ENCODE measurements at places on chromosomes 16 and 17.

- no peak for DNase-seq
Measured at GRCh38 chr17:50093807-50094206, 1.3 kb upstream of the PDK2 start.

DNA sequence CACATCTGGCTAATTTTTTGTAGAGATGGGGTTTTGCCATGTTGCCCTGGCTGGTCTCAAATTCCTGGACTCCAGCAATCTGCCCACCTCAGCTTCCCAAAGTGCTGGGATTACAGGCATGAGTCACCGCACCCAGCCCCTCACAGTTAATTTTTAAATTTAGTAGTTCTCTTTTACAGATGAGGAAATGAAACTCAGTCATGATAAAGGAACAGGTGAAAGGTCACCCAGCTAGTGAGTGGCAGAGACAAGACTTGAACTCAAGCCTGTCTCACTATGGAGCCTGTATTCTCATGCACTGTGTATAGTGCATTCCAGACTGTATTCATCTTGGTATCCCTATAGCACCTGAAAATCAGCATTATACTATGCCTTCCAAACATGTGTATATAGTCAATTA lies 77.1 kb upstream of the WSB1 start:
- DNase-seq = no peak

GRCh38 chr16:49181791-49182518 lies 99.7 kb downstream of the CBLN1 start:
- no peak for DNase-seq

GRCh38 chr17:57739402-57740234 lies 5.5 kb downstream of the CCDC182 start:
- no peak for DNase-seq

DNA sequence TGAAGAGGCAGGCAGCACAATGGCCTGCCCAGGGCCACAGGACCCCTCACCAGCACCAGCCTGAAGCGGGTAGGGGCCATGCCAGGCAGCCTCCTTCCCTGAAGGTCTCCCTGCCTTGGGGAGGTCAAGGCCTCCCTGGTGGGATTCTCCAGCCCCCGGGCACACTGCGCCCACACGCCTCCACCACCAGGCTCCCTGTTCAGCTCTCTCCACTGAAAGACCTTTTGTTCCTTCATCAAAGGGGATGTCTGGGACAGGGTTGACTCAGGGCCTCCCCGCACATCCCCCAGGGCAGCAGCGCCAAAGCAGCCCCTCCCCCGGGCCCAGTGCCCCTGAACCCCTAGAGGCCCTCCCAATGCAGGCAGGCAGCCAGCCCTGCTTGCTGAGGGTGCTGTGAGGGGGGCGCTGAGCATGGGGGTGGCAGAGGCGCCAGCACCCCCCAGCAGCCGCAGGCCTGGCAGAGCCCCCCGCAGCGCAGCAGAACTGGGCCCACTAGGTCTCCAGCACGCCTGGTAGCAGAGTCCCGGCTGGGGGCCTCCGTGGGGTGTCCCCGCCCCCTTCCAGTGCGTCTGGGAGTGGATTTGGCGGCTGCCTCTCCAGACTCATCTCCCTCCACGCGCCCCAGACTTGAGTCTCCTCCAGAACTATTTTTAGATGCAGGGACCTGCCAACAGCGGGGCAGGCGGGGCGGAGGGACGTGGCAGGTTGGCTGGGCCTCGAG lies 13.1 kb downstream of the BCAR1 start:
- DNase-seq = no peak

DNA sequence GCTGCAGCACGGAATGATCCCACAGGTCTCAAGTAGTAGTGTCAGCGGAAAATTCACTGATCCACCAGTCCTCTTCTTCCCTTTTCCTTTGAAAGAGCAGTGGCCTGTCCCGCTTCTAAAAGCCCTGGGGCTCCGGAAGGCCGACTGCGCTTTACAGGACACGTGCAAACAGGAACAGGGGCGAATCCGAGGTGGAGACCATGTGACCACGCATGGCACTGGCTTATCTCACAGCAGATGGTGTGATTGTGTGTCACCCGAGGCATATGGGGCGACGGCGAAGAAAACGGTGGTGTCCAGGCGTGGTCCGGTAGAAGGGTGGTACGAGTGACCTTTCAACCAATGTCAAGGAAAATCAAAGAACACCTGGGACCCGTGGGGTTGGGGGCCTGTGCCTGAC lies 12.0 kb upstream of the KCNJ18 start:
- DNase-seq = no peak

DNA sequence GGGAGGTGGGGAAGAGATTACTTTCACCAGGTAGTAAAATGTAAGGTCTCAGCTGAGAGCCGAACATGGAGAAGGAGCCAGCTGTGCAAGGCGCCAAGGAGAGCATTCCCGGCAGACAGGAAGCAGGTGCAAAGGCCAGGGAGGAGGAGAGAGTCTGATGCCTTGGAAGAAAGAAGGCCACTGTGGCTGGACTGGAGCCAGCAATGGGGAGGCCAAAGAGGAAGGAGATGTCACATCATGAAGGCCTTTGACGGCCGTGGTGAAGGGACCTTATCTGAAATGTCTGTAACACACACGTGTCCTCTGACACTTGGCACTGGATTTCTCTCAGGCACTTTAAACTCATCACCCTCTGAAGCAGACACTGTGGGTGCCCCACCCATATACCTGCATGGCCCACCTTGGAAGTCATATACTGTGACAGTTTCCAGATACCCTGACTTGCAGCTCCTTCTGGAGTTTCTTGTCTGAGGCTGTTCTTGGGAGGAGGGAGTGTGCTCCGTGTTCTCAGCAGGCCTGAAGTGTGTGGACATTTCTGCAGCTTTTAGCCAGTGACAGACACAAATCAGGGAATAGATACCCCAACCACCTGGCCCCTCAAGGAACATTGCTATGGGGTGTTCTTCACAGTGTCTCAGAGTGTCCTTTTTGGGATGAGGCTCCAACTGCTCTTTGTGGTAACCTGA lies 1.9 kb upstream of the SLC5A2 start:
- no peak for DNase-seq

- no peak for DNase-seq
Measured at GRCh38 chr17:69878661-69879060, 196.4 kb upstream of the KCNJ16 start.

- DNase-seq = no peak
Measured at GRCh38 chr17:52128721-52129120, 29.8 kb downstream of the CA10 start.

DNA sequence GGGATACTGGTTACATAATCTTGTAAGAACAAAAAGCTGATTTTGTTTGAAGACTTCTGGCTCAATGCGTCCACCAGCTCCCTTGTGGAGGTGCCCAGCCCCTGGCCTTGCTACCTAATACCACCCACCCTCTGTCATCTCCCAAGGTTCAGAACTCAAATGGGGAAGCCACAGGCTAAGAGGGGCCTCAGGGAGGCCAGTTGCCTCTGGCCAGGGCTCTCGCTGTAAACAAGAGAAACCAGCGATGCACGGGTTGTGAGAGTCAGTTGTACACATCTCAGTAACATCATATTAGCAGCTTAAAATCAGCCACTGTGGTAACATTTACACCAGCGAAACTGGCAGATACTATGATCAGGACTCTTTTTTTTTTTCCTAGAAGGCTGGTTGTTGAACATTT lies 6.0 kb downstream of the TEKT5 start:
- no peak for DNase-seq

- peak; percentile 70 for DNase-seq
Measured at GRCh38 chr16:11251525-11252481, 4.2 kb downstream of the SOCS1 start.

- no peak for DNase-seq
Measured at GRCh38 chr16:89687092-89687940, 827 bp downstream of the CDK10 start.

DNA sequence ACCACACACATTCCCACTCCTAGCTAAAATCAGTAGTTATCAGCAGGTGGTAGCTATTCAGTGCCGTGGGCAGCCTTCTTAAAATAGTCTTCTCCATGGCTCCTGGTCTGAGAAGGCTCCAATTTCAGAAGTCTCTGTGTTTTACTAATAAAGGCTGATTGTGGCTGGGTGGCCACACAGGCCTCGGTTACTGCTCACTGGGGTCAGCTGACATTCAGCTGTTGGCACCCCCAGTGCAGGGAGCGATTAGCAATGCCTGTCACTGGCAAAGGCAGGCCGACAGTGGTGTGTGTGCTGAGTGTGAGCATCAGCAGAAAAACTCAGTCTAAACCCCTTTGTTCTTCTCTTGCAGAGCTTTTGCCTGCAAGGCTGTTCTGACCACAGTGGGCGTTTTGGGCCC lies 16.6 kb upstream of the DBNDD1 start:
- DNase-seq = no peak

DNA sequence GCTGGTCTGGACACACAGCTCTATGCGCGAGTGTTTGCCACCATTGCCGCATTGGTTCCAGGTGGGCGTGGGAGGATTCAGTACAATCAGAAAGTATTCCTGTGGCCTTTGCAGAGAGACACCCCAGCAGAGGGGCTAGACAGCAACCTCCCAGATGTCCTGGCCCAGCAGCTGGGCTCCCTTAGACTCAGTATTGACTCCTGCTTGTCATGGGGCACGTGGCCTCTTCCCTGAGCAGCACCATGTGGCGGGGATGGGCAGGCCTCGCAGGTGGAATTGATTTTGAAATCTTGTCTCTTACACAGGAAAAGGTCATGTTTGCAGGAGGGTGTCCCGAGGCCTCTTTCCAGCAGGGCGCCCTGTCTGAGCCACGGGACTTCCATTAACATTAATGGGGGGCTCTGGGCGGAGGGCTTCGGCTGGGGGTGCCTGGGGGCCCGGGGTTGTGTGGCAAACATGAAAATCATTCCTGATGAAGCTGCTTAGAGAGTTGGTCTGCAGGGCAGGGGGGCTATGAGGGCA lies 96.4 kb downstream of the C16orf78 start:
- no peak for DNase-seq

GRCh38 chr16:10760858-10761257 lies 17.2 kb downstream of the NUBP1 start:
- no peak for DNase-seq

GRCh38 chr17:41315814-41316445 lies 420 bp upstream of the KRTAP17-1 start:
- DNase-seq = no peak

- no peak for DNase-seq
Measured at GRCh38 chr17:82665891-82666290, 17.6 kb upstream of the WDR45B start.

DNA sequence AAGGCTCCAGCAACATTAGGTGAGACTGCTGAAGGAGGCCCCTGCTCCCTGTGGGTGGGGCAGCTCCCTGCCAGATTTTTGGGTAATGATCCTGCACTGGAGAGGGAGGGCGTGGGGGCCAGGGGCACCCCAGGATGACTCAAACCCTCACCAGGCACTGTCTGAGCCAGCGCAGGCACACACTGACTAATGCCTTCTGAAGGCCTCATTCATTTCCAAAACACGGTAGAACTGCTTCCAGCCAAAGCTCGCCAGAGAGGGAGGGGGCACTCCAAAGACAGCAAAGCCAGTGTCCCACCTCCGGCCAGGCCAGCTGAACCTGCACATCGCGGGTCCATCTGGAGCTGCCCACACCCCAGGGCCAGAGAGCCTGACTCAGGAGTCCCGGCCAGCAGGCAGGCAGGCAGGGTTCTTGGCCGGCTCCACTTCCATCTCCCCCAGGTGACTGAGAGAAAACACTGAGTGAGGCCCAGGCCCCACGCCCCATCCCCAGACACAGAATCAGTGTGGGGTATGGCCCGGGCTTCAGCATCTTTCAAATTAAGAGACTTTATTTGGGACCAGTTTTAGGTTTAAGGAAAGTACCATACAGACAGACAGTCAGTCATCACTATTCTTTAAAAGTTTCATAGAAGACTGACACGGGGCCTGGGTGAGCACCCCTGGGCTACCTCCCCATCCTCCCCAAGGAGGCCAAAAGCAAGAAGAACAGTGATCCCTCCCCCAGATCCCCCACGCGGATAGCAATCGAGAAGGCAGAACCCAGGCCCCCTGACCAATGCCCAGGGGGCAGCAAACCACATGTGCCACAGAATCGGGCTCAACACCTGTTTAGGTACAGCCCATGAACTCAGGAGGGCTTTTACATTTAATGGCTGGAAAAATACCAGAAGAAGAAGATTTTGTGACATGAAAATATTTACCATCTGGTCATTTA lies 2.3 kb downstream of the PIEZO1 start:
- peak; percentile 56 for DNase-seq

Data from stimulated activated CD4-positive, alpha-beta T cell treated with anti-CD3 and anti-CD28 coated beads, Interleukin-1b, Interleukin-23, amount 100 ng/mL, for 4 hours (primary cell).